ENCODE measurements at places on chromosomes 3 and 15.

DNA sequence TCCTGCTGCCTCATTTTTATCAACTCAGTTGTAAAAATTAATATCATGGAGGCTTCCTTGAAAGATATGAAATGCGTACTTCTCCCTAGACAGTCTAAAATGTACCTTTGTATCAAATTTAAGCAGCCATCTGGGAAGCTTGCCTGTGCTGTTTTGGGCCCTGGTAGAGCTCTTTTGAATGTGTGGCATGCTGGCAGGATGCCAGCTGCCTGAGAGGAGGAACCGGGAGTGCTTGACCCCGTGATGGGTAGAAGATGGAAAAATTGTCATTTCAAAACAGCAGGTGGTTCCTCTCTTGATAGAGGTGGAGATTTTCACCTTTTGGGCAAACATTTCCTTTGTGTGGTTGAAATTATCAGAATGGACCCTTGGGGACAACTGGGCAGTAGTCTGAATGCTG lies 245.3 kb downstream of the RPLP1 start:
- no peak for DNase-seq

GRCh38 chr15:51652084-51652668 lies 29.1 kb upstream of the SCG3 start:
- no peak for DNase-seq

- DNase-seq = no peak
Observed at GRCh38 chr3:18246336-18247060, 178.6 kb downstream of the SATB1 start.

GRCh38 chr3:183050706-183051105 lies 48.6 kb downstream of the MCCC1 start:
- no peak for DNase-seq

DNA sequence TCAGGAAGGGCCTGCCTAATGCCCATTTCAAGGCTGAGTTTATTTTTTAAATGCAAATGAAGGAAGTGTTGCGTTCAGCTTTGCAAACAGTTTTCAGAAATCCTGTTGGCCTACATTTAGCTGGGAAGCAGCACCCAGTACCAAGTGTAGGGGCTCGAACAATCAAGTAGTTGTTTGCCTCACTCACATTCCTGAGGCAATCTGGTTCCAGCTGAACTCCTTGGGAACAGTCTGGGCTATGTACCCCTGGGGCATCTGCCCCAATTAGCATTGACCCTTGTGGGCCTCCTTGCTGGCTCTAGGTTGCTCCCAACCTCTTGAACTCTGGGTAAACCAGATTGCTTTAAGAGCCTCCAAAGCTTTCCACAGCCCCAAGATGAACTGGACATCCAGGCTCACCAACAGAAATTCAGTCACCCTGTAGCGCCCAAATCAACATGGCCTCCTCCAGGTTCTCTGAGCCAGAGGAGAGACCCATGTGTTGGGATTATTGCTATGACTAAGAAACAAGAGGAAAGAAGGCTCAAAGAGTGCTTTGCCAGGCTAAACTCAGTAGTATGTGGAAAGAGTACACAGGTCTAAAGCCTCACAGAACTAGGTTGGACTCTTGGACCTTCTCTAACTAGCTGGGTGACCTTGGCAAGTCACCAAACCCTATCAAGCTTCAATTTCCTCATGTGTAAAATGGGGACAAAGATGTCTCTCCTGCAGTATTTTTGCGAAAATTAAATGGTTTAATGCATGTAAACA lies 532.7 kb downstream of the SOX2 start:
- no peak for DNase-seq

- no peak for DNase-seq
Observed at GRCh38 chr3:2578560-2578959, 479.9 kb downstream of the CNTN4 start.

DNA sequence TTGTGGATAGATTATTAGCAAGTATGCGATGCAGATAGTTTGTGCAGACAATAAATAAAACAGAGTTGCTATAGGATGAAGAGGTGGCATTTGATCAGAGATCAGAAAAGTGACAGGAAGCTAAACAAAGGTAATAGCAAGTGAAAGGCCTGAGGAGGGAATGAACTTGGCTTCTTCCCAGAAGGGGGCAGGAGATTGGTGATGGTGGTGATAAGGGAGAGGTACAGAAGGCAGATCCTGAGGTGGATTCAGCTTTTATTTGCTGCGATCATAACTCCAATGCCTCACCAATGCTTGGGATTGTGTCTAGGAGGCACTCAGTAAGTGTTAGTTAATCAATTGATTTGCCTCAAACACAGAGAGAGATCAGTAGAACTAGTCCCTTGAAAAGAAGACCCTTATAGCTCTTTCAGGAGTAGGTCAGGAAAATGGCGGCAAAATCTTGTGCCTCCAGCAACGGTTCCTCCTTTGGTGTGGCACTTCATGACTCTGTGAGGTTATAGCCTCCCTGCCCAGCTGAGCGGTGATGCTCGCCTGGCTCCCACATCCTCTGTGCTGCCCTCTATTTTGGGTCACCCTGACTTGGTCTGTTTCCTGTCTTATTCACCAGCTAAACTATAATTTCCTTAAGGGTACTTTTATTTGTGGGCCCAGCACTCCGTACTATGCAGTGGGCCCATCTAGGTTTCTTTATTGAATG lies 37.5 kb downstream of the TGFBR2 start:
- DNase-seq = peak; percentile 56

DNA sequence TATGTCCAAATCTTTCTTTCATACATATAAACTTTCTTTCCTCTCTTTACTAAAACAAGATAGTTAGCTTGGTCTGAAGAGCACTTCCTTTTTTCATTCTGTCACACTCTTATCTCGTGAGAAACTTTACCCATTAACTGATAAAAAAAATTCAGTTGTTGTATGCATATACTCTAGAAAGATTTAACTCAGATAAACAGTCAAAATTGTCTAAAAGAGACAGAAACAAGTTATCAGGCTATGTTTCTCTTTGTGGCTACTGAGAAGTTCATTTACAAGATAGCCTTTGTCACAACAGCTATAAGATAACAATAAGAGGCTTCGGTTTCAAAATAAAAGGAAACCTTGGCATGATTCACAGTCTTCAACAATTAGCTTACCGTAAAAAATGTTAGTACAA lies 235.7 kb upstream of the ATP10A start:
- DNase-seq = no peak

DNA sequence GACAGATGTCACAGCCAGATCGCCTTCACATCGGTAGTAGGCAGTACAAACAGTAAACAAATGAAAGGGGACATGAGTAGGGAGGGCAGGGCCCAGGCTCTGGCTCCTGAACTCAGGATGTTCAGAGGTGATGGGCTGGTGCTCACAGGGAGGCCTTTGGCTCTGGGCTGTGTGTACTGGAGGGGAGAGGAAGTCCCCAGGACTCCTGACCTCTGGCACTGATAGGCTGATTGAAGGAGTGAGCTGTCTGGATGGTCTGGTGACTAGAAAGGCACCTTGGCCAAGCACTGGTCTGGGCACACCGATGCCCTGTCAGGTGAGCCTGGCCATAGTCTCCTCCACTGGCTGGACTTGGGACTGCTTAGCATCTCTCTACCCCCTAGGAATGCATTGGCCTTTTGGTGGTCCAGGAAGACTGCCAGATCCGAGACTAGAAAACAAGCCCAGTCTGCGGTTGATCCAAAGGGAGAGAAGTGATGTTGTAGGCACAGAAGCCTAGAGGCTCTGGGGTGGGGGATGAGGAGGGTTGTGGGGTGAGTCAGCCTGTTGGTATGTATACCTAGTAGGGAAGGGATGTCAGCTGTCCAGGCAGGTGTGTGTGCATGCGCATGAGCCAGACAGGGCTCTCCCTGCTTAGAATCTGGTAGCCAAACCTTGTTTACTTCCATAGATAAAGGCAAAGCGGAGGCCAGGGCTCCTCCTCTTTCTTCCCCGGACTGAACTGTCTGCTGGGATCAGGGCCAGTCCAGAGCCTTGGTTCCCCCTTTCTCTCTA lies 1.9 kb downstream of the SPINT1 start:
- no peak for DNase-seq

DNA sequence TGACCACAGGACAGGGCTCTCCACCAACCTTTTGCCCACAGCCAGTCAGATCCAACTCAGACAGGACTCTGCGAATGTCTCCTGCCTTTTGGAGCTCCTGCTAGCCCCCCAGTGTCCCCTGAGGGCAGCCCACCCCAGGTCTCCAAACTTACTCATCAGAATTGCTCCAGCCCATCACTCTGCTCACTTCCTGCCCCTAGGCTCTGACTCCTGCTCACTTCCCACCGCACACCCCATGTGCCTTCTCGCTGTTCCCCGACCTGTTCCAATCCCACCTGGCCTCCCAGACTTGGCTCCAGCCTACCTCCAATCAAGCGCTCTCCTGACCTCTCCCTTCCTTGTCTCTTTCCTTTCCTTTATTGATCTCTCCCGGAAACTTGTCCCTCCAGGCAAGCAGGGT lies 5.9 kb upstream of the STRA6 start:
- no peak for DNase-seq

DNA sequence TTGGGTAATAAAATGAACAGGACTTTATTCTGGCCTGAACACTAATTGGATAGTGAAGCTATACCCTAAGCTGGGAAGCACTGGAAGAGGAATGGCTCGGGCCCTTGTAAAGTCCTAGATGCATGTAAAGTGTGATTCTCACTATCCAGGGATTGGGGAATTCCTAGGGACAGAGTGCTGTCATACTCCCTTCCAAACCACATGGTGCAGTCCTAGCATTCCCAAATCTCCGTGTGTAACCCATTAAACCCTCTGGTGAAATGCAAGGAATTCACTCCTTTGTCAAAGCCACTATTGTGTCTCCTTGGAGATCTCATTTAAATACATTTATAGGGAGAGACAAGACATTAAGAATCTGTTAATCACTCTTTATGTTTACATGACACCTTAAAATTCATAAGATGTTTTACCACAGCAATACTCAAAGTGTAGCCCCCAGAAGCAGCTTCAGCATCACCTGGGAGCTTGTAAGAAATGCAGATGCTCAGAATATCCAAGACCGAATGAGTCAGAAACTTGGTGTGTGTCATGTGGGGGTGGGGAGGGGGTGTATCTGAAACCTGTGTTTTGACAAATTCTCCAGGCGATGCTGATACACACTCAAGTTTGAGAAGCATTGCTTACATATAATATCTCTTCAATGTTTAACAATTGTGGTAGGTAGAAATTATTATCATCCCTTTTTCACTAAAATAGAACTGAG lies 121.8 kb upstream of the NPHP3 start:
- DNase-seq = no peak

GRCh38 chr3:49020330-49021212 lies 1.4 kb upstream of the NDUFAF3 start:
- no peak for DNase-seq

GRCh38 chr3:15860014-15860934 lies 62.5 kb upstream of the ANKRD28 start:
- DNase-seq = peak; percentile 12

DNA sequence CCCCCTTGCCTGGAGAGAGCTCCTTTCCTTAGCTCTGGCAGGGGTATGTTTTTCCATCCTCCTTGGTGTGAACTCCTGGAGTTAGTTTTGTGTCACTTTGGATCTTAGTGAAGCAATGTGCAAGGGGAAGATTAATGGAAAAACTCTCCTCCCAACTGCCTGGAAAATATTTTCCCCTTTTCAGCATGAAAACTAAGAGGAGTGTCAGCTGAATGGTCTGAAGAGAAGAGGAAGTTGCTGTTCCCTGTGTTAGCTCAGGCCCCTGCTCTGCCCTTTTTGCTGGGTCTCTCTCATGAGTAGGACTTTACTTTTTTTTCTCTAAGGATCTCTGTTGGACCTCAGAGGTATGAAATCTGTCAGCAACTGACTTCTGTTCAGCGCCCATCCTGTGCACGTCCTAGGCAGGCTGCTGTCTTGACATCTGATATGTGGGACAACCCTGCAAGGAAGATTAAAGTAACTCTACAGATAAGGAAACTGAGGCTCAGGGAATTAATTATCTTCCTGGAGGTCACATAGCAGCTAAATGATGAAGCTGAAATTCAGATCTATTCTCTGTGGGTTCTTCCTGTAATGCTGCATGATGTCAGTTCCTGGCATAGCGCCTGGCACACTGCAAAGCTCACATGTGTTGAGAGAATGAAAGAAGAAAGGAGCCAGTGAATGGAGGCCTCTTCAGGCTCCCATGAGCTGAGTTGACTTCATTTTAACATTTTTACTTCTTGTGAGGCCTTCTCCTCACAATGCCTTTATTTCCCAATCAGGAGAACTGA lies 109.7 kb upstream of the GALNT15 start:
- DNase-seq = no peak

- DNase-seq = no peak
Observed at GRCh38 chr3:16255726-16256125, 9.0 kb downstream of the DPH3 start.

- DNase-seq = no peak
Observed at GRCh38 chr3:140249188-140249587, 314.2 kb downstream of the CLSTN2 start.

DNA sequence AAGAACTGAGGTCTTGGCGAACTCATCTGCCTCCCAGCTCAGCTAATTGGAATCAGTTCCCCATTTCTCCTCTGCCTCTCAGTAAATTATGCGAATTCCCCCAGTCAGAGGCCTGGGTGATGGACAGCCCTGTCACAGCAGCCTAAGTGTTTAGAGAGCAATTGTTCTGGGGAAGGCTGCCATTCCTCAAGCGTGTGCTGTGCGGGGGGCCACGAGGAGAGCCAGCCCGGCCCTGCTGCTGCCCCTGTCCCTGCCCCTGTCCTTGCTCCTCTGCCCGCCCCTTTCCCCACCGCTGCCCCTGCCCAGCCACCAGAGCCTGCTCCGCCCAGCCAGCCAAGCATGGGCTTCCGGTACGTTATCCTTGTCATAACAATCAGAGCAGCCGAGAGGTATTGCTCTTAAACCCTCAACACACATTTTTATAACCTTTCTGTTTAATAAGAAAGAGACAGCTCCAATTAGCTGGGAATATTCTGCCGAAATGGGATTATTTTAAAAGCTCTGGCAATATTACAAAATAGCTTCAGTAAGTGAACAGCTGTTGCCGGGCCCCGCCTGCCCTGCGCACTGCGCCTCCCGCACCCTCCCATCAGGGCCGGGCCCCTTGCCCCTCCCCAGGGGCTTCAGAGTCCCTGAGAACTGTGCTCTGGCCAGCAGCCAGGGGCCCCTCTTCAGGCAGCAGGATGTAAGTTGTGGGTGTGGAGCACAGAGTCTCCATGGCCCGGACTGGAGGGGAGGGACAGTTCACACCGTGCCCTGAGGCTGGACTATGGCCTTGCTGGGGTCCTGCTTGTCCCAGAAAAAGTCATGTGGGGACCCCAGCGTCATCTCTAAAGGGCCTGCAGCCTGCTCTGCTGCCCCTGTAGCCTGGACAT lies 12.4 kb upstream of the CACNA2D2 start:
- DNase-seq = no peak

DNA sequence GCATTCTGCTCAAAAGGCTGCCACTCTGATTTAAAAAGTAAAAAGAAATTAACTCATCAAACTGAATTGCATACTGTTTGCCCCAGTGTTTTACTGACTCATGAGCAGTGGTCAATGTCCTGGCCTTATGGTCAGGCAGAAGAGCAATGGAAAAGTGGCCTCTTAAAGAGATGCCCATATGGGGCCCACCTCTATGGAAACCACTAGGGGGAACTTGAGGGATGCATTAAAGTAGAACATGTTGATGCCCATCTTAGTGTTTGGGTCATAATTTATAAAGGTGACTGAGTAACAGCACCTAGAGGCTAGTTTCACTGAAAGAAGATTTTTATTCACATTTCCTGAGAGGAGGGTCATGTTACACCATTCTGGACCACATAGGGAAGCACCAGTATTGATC lies 66.5 kb upstream of the RNU6-1 start:
- DNase-seq = no peak
